ENCODE measurements at places on chromosomes 7 and 10.
A peak's percentile ranks its signal among the peaks of the same experiment; 100 is the strongest.

GRCh38 chr10:35456153-35456720 is 119.9 kb downstream of the CCNY start:
- no peak for DNase-seq

GRCh38 chr10:126997801-126998590 is 92.8 kb downstream of the DOCK1 start:
- no peak for DNase-seq

DNA sequence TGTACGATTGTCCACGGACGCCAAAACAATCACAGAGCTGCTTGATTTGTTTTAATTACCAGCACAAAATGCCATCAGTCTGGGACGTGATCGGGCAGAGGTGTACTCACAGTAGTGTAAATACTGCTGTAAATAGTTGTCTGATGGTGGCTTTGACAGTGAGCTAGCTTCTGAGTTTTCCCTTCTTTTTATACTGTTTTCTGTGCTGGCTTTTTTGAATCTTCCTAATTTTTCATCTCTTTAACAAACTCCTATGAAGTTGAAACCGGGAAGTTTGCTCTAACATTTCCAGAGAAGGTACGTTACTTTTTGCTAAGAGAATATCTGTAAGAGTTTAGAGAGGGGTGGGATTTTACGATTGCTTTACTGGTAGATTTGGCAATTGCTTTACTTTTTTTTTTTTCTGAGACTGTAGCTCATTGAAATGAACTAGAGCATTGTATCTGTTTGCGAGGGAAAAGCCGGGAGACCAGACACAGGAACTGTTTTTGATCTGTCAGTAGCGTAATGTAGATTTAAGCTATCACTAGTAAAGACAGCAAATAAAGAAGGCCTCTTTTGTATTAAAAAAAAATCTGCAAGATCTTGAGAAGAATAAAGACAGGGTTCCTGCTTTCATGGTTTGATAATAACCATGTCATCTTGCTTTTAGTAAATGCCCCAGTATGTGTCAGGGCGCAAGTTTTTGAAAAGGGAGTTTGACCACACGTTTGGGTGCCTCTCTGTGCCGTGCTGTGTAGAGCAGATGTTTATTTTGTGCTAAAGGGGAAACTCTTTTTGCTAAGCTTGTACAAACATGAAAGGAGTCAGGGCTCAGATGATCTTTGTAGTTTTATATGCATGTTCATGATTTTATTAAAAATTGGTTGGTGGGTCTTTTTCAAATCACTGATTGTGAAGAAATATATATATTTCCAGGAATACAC is 712 bp downstream of the FOXP2 start:
- no peak for DNase-seq

DNA sequence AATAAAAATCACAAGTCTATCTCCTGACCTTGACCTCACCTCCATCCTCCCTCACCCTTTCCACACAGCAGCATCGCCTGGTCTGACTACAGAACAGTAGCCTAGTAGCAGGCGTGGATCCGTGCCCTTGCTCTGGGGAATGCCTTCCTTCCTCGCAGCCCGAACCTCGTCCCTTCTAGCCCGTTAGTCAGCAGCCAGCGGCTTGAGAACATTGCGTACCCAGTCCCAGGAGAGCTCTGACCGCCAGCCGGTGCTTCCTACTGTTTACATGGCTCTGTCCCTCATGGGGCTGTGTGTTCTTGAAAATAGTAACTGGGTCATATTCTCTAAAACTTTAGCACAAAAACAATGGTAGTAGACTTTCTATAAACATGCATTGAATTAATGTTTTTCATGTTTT is 682.7 kb upstream of the IGFBP3 start:
- DNase-seq = peak; percentile 93

GRCh38 chr7:118573085-118573484 is 348.6 kb downstream of the ANKRD7 start:
- DNase-seq = peak; percentile 32

GRCh38 chr10:43181146-43181545 is 42.9 kb downstream of the CSGALNACT2 start:
- no peak for DNase-seq

GRCh38 chr7:55367283-55367840 is 2.2 kb downstream of the LANCL2 start:
- DNase-seq = no peak

GRCh38 chr10:79181227-79181626 is 112.5 kb downstream of the ZMIZ1 start:
- no peak for DNase-seq
